Activated CD8-positive, alpha-beta T cell treated with anti-CD3 and anti-CD28 coated beads, Interleukin-2, amount 10 ng/mL, durations not matched to agents 7 days and 5 days (primary cell): ENCODE measurements at places on chromosomes 6 and 20.

GRCh38 chr20:17533396-17533795, 2.2 kb upstream of the BFSP1 start:
- no peaks in the 10 kb centered on the region for H3K36me3 ChIP-seq
- H3K27me3 ChIP-seq: peaks cover 25% of the 10 kb centered on the region
- H3K27ac ChIP-seq: no peak overlapping the region
- peak; percentile 44 for DNase-seq
- no peak overlapping the region for H3K4me3 ChIP-seq
- peaks cover 39% of the 10 kb centered on the region for H3K4me1 ChIP-seq

DNA sequence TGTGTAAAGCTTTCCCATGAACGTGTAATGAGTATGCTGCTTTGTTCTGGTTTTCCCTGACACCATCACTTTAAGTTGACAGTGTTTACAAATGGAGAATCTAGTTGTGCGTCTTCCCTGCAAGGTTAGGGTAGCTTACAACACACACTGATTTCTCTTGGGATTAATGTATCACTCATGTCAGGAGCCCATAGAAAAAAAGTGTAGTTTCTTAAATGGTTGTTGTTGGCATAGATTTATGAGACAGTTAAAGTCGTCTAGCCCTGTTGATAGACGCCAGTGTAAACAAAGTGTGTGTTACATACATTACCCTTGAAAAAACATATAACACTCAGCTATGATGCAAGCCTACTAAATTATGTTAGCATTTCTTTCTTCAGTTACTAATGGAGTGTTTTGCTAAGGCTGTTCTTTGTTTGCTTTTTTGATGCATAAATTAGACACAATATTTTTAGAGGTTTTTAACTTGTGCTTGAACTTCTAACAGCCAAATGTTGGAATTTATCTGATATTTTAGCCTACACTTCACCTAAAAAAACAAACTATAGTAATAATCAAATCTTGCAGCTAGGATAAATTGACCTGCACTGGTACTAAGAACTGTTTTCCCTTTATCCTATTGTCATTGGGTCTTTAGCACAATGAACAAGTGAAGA, 88.6 kb downstream of the RNF217 start:
- H3K36me3 ChIP-seq: no peaks in the 10 kb centered on the region
- H3K4me3 ChIP-seq: no peak overlapping the region
- H3K27me3 ChIP-seq: peaks cover 9% of the 10 kb centered on the region
- no peak for DNase-seq

DNA sequence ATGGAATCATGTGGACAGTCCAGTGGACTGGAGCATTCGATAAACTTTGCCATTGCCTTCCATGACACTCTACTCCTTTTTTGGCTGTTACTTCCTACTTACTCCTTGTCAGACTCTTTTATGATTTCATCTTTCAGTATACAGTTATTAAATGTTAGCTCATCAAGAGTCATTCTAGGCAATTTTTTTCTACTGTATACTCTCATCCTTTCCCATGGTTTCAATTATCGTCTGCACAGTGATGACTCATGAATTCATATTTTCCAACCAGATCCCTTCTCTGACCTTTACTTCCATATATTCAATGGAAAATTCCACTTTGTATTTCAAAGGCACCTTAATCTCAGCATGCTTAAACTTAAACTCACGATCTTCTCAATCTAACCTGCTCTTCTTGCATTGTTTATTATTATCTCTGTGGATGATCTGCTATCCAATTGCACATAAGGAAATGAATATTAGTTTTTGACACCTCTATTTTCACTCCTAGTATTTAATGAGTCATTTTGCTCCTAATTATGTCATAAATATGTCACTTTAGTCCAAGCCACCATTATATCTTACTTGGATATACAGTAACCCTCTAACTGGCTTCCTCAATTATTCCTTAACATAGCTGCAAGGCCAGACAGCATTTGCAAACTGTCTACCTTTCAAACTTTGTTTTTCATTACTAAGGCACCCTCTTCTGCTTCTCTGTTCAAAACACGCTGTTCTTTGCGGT, 427.5 kb downstream of the PHF3 start:
- H3K4me1 ChIP-seq: no peaks in the 10 kb centered on the region
- DNase-seq: no peak

DNA sequence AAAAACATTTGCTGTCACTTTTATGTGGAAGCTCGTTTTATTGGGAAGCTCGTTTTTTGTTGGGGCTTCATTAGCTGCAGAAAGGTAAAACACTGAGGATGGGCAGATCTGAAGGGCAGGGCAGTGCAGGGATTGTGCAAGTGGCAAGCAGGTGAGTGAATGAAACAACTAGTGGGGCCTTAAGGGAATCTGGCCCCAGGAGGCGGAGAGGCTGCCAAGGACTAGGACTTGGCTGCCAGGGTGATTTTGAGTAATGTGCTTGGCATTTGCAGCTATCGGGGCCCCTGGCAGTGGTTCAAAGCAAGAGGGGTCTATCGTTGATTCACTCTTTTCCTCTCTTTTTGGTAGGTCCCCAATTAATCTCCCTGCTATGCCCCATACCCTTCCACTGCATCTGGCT, 11.5 kb downstream of the IL22RA2 start:
- no peak overlapping the region for H3K27ac ChIP-seq
- H3K27me3 ChIP-seq: peaks cover 12% of the 10 kb centered on the region
- DNase-seq: no peak
- no peak overlapping the region for H3K4me3 ChIP-seq

GRCh38 chr20:63732118-63733095, 4.1 kb upstream of the LIME1 start:
- no peaks in the 10 kb centered on the region for H3K27me3 ChIP-seq
- H3K4me3 ChIP-seq: no peak overlapping the region
- peaks cover 51% of the 10 kb centered on the region for H3K36me3 ChIP-seq

- no peak overlapping the region for H3K27ac ChIP-seq
- no peaks in the 10 kb centered on the region for H3K27me3 ChIP-seq
- no peak overlapping the region for H3K4me3 ChIP-seq
- H3K36me3 ChIP-seq: no peaks in the 10 kb centered on the region
These were observed 82.8 kb downstream of the CCDC170 start for GRCh38 chr6:151576633-151577032.

- no peak overlapping the region for H3K4me3 ChIP-seq
- peaks cover 1% of the 10 kb centered on the region for H3K36me3 ChIP-seq
- no peak overlapping the region for H3K27ac ChIP-seq
- peaks cover 10% of the 10 kb centered on the region for H3K4me1 ChIP-seq
- H3K27me3 ChIP-seq: no peaks in the 10 kb centered on the region
- DNase-seq: no peak
These were observed 44.6 kb downstream of the WDR27 start for GRCh38 chr6:169657284-169657610.

DNA sequence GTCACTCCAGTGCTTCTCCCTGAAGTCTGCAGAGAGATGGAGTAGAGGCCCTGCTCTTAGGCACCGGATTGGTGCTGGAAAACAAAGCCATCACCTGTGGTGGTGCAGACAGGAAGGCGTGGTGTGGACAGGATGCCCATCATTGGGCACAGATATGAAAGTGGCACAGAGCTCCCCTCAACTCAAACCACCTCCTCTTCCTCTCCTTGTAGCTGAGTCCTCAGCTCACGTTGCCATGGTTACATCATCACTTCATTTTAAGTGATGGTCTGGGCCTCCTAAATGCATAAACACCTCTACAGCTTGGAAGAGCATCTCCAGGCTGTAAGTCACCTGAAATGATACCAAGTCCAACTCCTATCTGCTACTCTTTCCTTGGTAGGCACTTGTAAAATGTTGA, 8.0 kb upstream of the RTF2 start:
- no peaks in the 10 kb centered on the region for H3K27me3 ChIP-seq
- H3K36me3 ChIP-seq: peaks cover 50% of the 10 kb centered on the region
- peak; percentile 84 for DNase-seq
- H3K4me1 ChIP-seq: peaks cover 70% of the 10 kb centered on the region
- peak overlapping the region; percentile 37 for H3K4me3 ChIP-seq

- H3K36me3 ChIP-seq: no peaks in the 10 kb centered on the region
- DNase-seq: no peak
- no peaks in the 10 kb centered on the region for H3K4me1 ChIP-seq
These were observed 217.2 kb downstream of the IBTK start for GRCh38 chr6:82030301-82030700.

GRCh38 chr6:52498538-52499017, 78.3 kb downstream of the TRAM2 start:
- no peak overlapping the region for H3K4me3 ChIP-seq
- no peak for DNase-seq
- H3K27ac ChIP-seq: no peak overlapping the region
- H3K4me1 ChIP-seq: peaks cover 5% of the 10 kb centered on the region

GRCh38 chr6:122405417-122405816, 6.0 kb downstream of the HSF2 start:
- peaks cover 43% of the 10 kb centered on the region for H3K36me3 ChIP-seq
- peaks cover 62% of the 10 kb centered on the region for H3K4me1 ChIP-seq
- no peaks in the 10 kb centered on the region for H3K27me3 ChIP-seq
- no peak for DNase-seq
- H3K4me3 ChIP-seq: no peak overlapping the region
- H3K27ac ChIP-seq: no peak overlapping the region

DNA sequence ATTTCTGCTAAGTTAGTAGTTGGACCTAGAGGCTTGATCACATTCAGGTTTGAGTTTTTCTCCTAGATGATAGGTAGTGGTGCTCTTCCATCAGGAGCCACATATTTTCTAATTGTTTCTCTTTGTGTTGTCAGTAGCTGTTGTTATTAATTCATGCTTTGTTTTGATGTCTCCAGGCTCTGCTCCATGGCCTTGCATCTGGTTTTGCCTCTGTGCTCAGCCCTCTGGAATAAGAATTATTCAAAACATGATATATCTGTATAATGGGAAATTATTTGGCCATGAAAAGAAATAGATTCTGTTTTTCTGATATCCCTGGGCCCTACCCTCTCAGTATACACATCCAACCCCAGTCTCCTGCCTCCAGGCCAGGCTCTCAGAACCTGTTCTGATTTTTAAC, 184.8 kb downstream of the CDC5L start:
- H3K4me3 ChIP-seq: no peak overlapping the region
- peaks cover 19% of the 10 kb centered on the region for H3K27me3 ChIP-seq
- no peak for DNase-seq
- no peaks in the 10 kb centered on the region for H3K36me3 ChIP-seq
- H3K4me1 ChIP-seq: no peaks in the 10 kb centered on the region

GRCh38 chr6:170062209-170062914, 228.5 kb downstream of the DLL1 start:
- H3K36me3 ChIP-seq: no peaks in the 10 kb centered on the region
- H3K4me1 ChIP-seq: no peaks in the 10 kb centered on the region
- H3K27me3 ChIP-seq: peaks cover 5% of the 10 kb centered on the region
- no peak overlapping the region for H3K4me3 ChIP-seq

GRCh38 chr20:37244572-37244957, 17.0 kb downstream of the GHRH start:
- H3K27me3 ChIP-seq: no peaks in the 10 kb centered on the region
- no peak overlapping the region for H3K27ac ChIP-seq
- H3K4me3 ChIP-seq: no peak overlapping the region
- H3K4me1 ChIP-seq: no peaks in the 10 kb centered on the region
- H3K36me3 ChIP-seq: peaks cover 30% of the 10 kb centered on the region

DNA sequence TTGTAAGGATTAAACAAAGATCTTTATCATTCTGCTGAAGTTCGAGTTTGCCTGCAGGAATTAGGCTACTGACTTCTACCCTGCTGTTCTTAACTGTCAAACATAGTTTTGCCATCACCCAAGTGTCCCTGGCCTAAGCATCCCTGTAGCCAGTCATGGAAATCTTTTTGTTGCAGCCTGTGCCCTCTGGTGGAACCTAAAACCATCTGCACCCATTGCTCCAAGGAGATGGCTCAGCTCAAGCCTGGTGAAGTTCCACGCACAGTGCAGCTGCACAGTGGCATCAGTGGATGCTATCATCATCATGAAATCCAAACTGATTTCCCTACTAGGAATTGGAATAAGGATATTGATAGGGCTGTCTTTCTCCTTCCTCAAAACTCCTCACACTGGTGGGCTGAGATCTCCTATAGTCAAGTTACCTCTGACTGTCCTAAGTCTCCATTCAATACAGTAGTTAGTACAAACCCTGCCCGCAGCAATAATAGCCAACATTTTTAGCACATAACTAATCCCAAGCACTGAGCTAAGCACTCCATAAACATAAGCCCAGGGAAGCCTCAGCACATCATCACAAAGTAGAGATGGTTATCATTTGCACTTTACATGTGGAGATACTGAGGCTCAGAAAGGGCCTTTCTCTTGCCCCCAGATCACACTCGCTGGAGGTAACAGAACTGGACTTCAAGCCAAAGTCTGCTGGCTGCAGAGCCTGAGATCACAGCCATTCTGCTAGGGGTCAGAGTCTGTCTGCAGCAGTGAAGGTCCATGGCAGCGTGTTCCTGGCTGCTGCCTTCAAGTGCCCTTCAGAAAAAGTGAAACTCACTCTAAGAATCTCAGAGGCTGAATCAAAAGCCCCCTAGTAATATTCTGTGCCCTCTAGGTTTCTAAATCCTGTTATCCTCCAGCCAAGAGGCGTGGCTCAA, 77.2 kb upstream of the MC3R start:
- no peaks in the 10 kb centered on the region for H3K27me3 ChIP-seq
- no peak overlapping the region for H3K27ac ChIP-seq
- no peaks in the 10 kb centered on the region for H3K4me1 ChIP-seq
- DNase-seq: no peak

GRCh38 chr6:20341564-20341963, 60.1 kb upstream of the E2F3 start:
- H3K36me3 ChIP-seq: peaks cover 5% of the 10 kb centered on the region
- H3K4me1 ChIP-seq: peaks cover 34% of the 10 kb centered on the region
- no peaks in the 10 kb centered on the region for H3K27me3 ChIP-seq
- H3K4me3 ChIP-seq: no peak overlapping the region
- H3K27ac ChIP-seq: no peak overlapping the region
- DNase-seq: no peak

GRCh38 chr20:33443006-33443511, 504 bp downstream of the SNTA1 start:
- H3K27me3 ChIP-seq: peaks cover 11% of the 10 kb centered on the region
- no peaks in the 10 kb centered on the region for H3K36me3 ChIP-seq
- DNase-seq: peak; percentile 30
- H3K4me3 ChIP-seq: peak overlapping the region; percentile 69
- H3K4me1 ChIP-seq: peaks cover 34% of the 10 kb centered on the region
- H3K27ac ChIP-seq: peak overlapping the region; percentile 68

DNA sequence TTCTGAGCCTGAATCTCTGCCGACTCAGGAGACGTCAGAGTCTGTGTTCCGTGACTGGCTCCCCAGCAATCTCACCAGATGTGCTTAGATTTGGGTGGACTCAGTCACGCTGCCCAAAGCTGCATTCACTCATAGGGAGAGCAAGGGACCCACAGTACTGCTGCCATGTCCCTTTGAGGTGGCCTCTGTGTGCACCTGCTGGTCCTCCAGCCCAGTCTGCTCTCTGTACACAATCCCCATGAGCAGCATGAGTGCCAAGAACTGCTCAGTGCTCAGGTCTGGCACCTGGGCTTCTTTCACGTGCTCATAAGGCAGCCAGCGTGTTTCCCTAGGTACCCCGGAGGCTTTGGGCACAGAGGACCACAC, 44.2 kb upstream of the TIAM2 start:
- H3K27me3 ChIP-seq: no peaks in the 10 kb centered on the region
- peaks cover 12% of the 10 kb centered on the region for H3K36me3 ChIP-seq
- DNase-seq: no peak

- H3K27ac ChIP-seq: no peak overlapping the region
- H3K4me3 ChIP-seq: no peak overlapping the region
- no peaks in the 10 kb centered on the region for H3K36me3 ChIP-seq
- no peaks in the 10 kb centered on the region for H3K27me3 ChIP-seq
- no peaks in the 10 kb centered on the region for H3K4me1 ChIP-seq
These were observed 59.0 kb downstream of the PPP1R14C start for GRCh38 chr6:150201772-150202329.
